ENCODE measurements at places on chromosomes 12 and 14.

DNA sequence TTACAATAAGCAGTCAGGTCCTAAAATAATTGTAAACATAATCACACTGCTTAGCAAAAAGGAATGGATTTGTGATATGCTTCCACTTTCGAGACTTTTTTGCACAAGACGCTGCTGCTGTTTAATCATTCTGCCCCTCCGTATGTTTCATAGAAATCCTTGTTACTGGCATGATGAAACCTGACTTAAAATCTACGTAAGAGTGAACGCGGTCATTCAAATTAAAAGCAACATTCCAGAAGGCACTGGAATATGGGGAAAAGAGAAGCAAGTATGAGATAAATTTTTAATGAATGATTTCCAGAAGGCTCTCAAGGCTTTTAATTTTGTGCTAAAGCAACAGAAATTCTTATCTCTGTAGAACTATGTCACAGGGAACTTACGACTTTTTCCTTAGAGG lies 1.1 kb downstream of the CNIH1 start:
- no peak for DNase-seq

- no peak for DNase-seq
Measured at GRCh38 chr14:89674936-89675335, 257.9 kb upstream of the FOXN3 start.

GRCh38 chr12:84636801-84637290 lies 275.8 kb downstream of the SLC6A15 start:
- no peak for DNase-seq

DNA sequence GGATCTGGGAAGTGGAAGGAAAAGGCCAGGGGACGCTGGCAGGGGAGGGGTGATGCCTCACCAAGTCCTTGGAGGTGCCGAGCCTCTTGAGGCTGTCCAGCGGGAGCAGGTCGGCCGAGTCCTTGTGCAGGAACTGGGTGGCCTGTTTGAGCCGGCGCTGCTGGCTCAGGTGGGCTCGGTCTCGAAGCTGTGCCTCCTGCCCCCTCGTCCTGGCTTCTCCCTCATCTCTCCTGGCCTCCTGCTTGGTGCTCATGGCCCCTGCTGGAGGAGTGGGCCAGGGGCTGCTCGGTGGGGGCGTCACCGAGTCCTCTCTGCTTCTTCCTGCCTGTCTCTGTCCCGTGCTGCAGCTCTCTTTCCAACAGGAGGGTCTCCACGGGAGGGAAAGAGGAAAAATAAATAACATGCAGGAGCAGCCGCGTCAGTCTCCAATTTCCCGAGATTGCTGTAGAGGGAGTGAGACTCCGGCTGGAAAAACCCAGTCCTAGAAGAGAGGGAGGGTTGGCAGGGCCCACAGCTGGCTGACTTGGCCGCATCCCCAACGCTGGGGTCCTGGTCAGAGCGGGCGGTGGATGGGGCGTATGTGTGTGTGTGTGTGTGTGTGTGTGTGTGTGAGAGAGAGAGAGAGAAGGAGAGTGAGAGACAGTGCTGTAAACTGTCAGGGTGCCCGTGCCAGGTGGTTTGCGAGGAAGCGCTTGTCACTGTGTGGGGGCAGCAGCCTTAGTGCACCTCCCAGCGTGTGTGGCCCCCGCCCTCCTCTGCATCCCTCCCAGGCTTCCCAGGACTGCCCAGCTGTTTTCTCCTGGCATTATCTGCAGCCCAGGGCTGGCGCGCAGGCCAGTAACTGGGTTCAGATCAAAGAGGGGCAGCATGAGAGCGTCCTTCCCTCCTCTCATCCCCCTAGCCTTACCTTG lies at the start of gene NRIP2:
Gene NRIP2, minus strand, starts transcription at position 455 of the 911 bp plus-strand sequence. Its CDS starts 52 bp downstream, at position 403.
- no peak for DNase-seq

GRCh38 chr14:49489341-49489740 lies 96.8 kb downstream of the RPS29 start:
- DNase-seq, result no peak

GRCh38 chr12:122558745-122559641 lies 31.9 kb downstream of the KNTC1 start:
- DNase-seq, result no peak

- no peak for DNase-seq
Measured at GRCh38 chr14:70879448-70879847, 27.8 kb upstream of the PCNX1 start.

DNA sequence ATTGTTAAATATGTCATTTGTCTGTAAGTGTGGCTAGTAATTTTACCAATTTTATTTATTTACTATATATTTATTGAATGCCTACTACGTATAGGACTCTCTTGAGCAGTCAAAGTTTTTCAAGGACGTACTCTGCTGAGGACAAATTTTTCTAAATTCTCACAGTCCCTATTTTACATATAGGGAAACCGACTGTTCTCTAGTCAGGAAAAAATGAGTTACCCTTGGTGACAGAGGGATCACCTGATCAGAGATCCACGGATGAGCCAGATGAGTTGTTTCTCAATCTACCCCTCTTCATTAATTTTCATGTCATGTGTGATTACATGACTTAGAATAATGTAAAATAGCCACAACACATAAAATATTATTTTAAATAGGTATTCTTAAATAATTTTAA lies 96.2 kb upstream of the SLC38A2 start:
- DNase-seq, result no peak

- DNase-seq, result no peak
Measured at GRCh38 chr12:32522331-32523221, 123.2 kb downstream of the FGD4 start.

DNA sequence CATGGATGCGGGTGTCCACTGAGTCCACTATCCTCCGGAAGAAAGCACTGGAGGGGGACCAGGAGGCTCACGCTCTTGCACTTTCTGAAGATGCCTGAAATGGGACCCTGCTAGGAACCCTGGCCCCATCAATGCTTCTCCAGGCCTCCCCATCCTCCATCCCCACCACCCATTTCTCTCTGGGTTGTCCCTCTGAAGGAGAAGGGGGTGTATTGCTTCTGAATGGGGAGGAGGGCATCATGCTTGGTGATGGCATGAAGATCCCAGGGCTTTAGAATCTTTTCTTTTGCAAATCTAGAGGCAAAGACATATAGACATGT lies 681 bp upstream of the JPH4 start:
- DNase-seq, result no peak

- DNase-seq, result no peak
Measured at GRCh38 chr14:21974741-21975140, 301.1 kb upstream of the OR4E1 start.

DNA sequence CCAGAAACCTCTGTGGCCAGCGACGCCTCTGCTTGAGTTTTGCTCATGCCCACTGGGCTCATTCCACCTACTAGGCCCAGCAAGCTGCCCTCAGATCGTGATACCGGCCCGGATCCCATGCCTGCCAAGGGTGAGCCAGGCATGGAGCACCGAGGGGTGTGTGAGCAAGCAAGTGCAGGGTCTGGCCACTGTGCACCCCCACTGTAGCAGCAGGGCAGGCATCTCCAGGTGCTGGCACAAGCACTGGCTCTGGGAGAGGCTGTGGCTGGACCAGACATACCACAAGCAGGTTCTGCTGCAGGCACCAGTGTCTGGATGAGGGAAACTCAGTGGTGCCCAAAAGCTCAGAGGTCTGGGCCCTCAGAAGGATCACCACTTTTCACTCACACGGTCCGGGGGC lies 20.6 kb downstream of the FAM186A start:
- DNase-seq, result no peak

GRCh38 chr14:97021571-97022168 lies 224.5 kb downstream of the VRK1 start:
- DNase-seq, result no peak

- no peak for DNase-seq
Measured at GRCh38 chr12:3081091-3081490, 3.9 kb downstream of the TSPAN9 start.

- no peak for DNase-seq
Measured at GRCh38 chr12:31000751-31001150, 72.9 kb upstream of the DDX11 start.

- DNase-seq, result no peak
Measured at GRCh38 chr14:35050652-35051051, 4.6 kb downstream of the FAM177A1 start.

DNA sequence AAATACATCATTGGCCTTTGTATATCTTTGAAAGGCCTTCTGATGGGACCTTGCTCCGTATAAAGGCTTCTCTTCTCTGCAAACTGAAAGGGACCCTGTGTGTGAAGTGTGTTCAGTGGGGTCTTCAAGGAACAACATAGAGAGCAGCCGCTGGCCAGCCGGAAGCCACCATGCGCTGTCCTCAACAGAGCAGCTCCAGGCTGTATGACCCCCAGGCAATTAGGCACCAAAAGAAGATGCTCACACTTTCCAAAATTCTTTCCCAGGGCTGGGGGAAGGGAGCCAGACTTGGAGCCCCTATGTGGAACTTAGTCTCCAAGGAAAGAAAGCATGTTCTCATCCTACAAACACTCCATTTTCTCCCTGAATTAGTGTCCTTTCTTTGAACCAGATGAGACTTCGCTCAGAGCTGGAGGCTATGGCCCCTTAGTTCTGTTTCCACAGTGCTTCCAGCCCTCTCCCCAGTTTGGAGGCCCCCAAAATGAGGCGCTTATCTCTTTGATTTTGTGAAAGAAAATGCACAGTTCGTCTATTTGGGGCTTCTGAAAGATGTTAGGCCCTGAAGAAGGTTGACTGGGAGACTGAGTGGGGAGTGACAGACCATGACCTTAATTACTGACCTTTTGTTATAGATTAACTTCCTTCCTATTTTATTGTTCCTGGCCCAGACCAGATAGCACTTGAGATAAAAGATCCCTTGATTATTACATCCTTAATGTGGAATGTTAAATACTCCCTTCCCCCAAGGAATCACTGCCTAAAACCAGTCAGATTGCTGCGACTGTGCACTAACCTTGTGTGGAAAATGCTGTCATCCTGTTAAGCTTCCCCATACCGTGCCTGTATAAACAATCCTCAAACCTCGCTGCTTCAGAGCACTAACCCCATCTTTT lies 128.3 kb upstream of the FGD4 start:
- no peak for DNase-seq

- DNase-seq, result no peak
Measured at GRCh38 chr12:1928439-1929121, 10.1 kb upstream of the CACNA2D4 start.

DNA sequence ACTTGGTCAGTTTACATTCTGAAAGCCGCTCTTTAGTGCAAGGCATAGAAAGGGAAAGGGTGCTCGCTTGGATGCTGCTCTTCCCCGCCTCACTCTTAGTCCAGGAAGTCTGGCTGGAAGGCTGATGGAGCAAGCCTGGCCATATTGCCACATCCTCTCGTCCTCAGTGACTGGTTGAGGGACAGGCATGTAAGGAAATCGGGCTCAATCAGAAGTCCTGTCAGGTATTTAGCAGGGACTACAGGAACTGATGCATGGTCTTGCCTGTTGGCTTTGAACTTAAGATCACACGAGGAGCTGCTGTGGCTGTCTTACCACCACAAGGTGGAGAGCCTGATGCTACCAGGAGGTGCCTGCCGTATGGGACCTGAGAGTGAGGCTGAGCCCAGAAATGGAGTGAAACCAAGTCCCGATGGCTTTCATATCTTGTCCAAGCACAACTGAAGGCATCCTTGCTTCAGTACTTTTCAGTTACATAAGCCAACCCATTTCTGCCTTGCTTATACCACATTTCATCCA lies 10.7 kb upstream of the C12orf75 start:
- no peak for DNase-seq

Measured in stimulated activated CD8-positive, alpha-beta memory T cell treated with anti-CD3 and anti-CD28 coated beads, Interleukin-7, amount 100 ng/mL, for 48 hours (primary cell).